ENCODE measurements at places on chromosomes 6 and 20.

GRCh38 chr6:130558131-130558530 is 192.3 kb downstream of the TMEM200A start:
- no peak for DNase-seq

- no peak for DNase-seq
These were observed 181.4 kb upstream of the ID4 start for GRCh38 chr6:19655744-19656143.

GRCh38 chr20:44054118-44054517 is 132.9 kb downstream of the JPH2 start:
- no peak for DNase-seq

DNA sequence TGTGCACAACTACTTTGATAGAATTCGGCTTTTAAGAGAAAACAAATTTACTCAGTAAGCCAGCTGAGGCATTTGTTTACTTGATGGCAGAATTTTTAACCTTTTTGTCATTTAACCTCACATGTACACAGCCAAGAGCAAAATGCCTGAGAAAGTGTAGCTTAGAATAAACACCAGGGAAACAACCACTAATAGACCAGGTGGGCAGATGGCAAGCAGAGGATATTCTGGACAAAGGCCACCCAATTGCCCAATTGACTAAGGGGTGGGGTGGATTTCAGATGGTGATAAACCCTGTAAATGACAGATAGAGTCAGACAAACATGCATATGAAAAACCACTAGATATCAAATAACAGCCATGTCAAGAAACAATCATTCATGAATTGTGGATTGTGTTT is 190.7 kb upstream of the FBXL4 start:
- DNase-seq: no peak

- DNase-seq: no peak
These were observed 25.1 kb upstream of the CDH22 start for GRCh38 chr20:46333161-46333991.

- no peak for DNase-seq
These were observed 7.0 kb downstream of the MUC21 start for GRCh38 chr6:30990422-30991086.

DNA sequence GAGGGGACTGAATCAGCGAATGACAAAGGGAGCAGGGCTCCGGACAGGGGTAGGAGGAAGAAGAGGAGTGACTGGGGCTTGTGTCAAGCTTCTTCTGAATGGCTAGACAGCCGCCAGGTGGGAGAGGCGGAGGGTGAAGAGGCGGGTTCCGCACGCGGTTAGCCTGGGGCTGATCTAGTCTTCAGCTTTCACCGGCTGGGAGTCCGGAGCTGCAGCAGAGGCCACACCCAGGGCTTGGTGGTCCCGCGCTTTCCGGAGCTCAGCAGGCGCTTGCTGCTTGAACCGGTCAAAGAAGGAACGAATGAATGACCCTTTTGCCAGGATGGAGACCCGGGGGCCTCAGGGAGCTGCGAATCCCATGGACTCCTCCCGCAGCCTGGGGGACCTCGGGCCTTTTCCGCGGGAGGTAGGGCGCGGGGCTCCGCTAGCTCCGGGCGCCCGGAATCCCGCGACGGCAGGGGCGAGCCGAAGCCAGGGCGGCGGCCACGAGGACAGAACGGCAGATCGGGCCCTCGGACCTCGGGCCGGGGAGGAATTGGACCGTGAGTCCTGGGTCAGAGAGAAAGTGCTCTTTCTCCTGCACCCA is at the start of gene C6orf141:
Gene C6orf141, plus strand, starts transcription at position 177 of the 586 bp plus-strand sequence. Its CDS starts 125 bp downstream, at position 302.
- DNase-seq: peak; percentile 58

DNA sequence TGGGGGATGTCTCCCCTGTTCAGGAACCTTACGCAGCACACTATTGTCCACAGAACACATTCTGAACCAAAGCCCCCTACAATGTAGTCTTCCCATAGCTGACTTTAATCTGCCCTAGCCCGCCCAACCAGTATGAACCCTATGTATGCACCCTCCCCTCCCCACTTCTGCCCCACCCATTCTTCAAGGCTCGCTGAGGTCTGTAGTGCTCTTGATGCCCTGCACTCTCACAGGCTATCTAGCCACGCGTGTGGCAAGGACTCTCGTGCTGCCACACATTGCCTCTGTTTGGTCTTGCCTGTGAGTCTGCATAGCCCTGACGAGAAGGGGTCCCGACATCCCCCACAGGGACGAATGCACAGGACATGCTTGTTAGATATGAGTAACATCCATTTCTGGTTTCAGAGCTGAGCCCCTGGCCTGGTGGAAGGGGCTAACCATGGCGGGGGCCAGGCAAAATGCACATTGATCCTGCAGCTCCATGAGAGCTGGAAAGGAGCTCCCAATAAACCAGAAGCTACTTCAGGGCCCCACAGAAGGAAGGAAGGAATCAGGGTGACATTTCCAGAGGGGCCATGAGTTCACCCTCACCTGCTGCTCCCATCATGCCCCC is 22.6 kb downstream of the MOCS1 start:
- no peak for DNase-seq

- DNase-seq: no peak
These were observed 65.9 kb downstream of the CDH22 start for GRCh38 chr20:46242390-46242789.

DNA sequence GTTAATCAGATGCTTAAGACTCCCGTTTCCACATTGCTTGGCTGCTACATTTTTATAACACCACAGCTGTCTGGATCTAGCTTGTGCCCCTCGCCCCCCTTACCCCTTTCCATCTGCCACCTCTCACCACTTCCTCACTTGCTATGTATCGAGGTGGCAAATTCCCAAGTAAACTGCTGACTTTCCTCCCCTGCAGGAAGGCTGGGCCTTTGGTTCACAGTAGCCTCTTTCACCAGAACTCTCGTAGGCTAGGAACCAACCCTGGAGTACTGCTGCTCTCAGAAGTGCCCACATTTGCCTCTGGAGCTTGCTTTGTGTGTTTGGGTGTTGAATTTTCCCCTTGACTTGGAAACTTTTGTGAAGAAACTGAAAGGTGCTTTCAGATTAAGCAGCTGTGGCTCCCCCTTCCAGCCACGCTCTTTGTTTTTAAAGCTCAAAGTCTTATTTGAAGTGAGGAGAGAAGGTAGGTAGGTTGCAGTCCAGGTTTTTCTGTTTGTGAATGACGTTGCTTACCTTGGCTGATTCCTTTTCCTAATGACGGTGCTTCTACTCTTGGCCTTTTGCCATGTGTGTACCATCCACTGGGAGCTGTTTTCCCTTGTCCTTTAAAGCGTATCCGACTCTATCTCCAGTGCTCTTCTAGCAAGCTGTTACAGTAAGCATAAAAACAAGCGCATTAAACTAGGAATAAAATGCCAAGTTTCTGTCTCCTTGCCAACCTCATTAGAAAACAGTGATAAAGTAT is 90.4 kb downstream of the CARMIL1 start:
- DNase-seq: no peak

DNA sequence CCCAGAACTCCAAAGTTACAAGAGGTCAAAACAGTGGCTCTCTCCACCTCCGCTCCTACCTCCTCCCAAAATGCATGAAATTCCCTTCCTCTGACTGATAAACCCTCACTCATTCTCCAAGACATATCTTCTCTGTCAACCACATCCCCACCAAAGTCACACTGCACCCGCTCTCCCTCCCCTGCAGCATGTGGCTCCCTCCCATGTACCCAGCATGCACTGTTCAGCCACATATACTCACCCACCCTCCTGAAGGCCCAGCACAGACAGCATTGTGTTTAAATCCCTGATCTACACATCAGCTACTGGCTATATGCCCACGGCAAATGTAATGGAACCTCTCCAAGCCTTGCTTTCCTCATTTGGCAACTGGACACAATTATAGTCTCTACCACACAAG is 5.5 kb upstream of the POU5F1 start:
- no peak for DNase-seq

GRCh38 chr6:53441761-53442160 is 93.0 kb upstream of the ELOVL5 start:
- DNase-seq: no peak

DNA sequence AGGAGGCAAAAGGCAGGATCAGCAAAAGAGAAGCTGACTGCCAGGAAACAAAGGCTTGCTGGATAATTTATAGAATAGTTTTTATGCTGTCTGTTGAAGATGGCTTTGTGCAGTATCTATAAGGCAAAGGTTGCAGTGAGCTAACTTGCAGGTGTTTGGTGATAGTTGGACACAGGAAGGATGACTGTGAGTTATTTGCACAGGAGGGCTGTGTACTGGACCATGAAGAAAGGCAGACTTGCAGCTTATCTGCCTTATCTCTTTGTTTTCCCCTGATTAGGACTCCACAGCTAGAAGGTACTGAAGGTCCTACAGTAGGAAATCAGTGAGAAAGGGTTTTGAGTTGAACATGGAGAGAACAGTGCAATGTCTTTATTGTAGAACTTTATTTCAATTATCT is 2.1 kb downstream of the BTN1A1 start:
- no peak for DNase-seq

DNA sequence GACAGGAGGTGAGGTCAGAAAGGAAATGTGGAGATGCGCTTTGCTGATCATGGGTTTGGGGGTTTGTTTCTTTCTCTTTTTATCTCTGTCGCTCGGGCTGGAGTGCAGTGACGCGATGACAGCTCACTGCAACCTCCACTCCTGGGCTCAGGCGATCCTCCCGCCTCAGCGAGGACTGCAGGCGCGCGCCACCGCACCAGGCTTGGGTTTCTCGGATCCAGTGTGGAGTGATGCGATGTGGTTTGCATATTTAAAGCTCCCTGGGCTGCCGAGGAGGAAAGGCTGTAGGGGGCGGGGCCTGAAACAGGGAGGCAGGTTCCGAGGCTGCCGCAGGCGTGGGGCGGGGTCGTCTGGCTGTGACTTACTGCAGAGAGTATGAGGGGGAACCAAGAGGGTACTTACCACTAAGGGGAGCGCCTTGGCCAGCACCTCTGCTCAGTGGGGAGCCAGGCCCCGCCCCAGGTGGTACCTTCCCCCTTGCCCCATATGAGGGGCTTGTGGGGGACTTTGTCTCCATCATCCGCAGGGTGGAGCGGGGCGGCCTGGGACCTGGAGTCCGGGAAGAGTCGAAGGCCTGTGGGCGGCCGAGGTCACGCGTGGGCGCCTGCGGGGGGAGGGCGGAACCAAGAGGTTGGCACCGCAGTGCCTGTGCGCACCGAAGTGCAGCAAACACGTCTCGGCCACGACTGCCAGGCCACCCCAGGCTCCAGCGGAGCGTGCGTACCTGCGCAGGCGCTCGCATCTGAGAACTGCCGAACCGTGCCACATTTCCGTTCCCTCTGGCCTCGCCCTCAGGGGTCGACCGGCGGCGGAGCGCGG is 12.7 kb upstream of the BAK1 start:
- DNase-seq: peak; percentile 34

DNA sequence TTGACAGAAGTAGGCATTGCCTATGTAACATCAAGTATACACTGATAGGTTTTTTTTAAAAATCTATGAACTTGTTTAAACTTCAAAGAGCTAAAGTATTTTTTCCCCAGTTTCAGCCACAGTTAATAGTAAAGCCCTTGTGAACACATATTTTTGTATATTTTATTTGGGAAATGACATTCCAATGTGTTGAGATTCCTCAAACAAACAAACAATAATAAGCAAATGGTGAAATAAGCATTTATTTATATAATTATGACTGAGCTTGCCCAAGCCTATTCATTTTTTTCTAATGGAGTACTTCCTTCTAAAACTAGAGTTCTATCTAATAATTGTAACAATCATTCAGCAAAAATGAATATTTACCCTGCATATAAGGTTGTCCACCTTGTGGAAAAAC is 12.5 kb downstream of the SYCP2 start:
- DNase-seq: no peak

DNA sequence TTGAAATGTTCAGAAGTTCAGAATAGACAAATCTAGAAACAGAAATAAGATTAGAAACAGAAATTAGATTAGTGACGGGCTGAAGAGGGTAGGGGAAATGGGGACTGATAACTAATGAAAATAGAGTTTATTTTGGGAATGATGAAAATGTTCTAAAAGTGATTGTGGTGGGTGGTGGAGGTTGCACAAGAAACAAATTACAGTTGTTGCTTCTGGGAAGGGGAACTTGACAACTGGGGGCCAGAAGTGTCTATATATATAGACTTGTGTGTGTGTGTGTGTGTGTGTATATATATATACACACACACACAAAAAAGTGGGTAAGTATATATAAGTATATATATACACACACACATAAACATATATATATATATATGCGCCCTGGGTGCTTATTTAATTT is 86.5 kb upstream of the RREB1 start:
- no peak for DNase-seq

- no peak for DNase-seq
These were observed 116.6 kb downstream of the JARID2 start for GRCh38 chr6:15362274-15363160.

DNA sequence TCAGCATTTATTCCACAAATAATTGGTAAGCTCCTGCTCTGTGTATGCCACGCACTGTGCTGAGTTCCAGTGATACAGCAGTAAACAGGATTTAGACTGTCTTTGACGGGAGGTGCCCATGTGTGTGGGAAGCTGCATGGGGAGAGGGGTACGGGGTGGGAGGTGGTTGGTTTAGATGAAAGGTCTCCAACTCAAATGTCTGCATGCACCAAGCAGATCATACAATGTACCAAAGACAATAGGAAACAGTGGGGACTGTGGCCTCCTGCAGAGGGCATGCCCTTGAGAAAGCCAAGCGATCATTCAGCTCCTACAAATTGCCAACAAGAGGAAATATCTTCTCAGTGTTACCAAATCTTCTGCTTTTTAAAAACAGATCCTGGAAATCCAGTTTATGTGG is 36.1 kb downstream of the SLC22A2 start:
- DNase-seq: no peak

- DNase-seq: peak; percentile 67
These were observed 25.5 kb upstream of the KCNK16 start for GRCh38 chr6:39347906-39348585.

DNA sequence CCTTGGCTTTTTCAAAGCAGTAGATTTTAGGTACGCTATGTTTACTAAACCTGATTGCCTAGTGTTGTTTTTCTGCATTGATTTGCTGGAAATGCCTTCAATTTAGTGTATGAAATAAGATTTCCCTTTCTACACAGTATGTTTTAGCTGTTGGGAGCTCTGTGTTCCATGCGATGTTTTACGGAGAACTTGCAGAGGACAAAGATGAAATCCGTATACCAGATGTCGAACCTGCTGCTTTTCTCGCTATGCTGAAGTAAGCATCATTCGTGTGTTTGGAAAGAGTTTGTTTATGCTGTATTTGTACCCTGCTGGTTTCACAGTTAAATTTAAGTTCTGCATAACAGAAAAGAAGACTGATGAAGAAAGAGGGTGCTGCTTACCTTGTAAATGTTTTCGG is 1.9 kb downstream of the BTBD3 start:
- DNase-seq: no peak

GRCh38 chr6:98838032-98838431 is 3.7 kb downstream of the POU3F2 start:
- no peak for DNase-seq

GRCh38 chr20:2825761-2826160 is 9.6 kb downstream of the TMEM239 start:
- DNase-seq: no peak

GRCh38 chr6:162343198-162343935 is 384.2 kb downstream of the PRKN start:
- DNase-seq: no peak
